Fibroblast of upper back skin (primary cell): ENCODE measurements at places on chromosomes 7 and 10.

DNA sequence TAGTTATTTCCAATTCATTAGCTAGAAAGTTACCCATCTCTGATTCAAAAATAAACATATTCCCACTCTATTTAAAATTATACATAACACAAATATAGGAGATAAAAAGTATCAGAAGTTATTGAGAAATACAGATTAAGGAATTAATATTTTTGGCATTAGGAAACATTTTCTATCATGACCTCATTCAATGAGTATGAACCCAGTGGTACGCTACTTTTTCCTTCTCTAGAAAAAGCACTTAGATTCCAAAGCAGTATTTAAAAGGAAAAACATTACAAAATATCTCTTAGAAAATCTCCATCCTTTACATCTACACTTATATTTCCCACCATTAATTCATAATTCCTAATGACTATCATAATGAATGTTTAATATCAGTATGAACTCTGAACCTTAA lies 240.6 kb upstream of the GNAI1 start:
- DNase-seq: peak; percentile 34

DNA sequence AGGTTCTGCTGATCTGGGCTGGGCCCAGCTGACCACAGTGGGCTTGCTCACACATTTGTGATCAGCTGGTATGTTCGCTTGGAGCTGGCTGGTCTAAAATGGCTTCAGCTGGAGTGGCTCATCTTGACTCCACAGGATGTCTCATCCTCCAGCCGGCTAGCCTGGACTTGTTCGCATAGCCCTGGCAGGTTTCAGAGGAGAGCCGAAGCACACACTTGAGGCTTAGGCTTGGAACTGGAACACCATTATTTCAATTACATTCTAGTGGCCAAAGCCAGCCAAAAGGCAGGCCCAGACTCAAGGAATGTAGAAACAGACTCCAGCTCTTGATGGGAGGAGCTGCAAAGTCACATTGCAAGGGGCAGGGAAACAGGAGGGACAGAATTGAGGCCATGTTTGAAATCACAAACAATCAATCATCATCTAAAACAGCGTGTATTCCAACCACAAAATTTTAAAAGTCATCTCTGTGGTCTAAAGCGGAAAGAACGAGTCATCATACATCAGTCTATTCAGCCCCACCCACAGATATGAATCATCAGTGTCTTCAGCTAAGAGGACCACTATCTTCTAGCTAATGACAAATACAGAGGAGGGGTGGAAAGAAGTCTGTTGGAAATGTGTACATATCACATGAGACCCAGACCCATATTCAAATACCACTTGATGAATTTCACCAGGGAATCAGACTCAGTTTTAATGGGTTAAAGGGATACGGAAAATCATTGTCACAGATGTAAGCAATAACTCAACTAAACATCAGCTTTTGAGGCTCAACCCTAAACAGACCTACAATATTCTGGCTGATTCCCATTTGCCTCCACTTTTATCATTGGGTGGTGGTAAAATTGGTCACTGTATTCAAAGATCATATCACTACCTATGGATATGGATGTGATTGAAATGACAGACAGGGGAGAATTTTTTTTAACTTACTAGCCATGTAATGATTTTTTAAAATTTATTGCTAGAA lies 139.0 kb upstream of the MKLN1 start:
- peak; percentile 99 for DNase-seq

DNA sequence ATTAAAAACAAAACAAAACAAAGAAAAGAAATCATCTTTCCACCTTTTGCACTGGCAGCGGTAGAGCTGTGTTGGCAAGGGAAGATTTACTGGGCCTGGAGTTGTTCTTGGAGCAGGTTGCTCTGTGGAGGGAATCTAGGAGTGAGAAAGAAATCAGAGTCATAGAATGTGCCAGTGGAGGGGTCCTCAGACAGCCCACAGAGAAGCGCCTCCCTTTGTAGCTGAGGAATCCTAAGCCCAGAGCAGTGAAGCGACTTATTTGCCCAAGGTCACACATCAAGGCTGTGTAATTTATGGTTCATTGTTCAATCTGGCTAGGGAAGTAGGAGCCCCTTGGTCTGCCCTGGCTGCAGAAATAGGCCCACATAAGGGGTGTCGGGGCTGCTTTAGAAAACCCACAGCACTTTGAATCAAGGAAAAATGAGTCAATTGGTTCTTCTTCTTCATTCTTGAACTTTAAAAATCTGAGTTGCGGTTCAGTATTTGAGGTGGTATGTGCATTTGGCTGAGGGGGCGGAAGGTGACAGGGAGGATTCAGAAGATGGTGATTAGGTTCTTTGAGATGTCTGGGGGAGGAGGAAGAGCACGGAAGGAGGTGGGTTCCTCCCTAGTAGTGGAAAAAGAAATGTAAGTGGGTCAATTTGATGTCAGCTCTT lies 253.7 kb downstream of the PTEN start:
- DNase-seq: no peak

- DNase-seq: peak; percentile 67
Measured at GRCh38 chr10:119769886-119770285, 44.0 kb downstream of the INPP5F start.

DNA sequence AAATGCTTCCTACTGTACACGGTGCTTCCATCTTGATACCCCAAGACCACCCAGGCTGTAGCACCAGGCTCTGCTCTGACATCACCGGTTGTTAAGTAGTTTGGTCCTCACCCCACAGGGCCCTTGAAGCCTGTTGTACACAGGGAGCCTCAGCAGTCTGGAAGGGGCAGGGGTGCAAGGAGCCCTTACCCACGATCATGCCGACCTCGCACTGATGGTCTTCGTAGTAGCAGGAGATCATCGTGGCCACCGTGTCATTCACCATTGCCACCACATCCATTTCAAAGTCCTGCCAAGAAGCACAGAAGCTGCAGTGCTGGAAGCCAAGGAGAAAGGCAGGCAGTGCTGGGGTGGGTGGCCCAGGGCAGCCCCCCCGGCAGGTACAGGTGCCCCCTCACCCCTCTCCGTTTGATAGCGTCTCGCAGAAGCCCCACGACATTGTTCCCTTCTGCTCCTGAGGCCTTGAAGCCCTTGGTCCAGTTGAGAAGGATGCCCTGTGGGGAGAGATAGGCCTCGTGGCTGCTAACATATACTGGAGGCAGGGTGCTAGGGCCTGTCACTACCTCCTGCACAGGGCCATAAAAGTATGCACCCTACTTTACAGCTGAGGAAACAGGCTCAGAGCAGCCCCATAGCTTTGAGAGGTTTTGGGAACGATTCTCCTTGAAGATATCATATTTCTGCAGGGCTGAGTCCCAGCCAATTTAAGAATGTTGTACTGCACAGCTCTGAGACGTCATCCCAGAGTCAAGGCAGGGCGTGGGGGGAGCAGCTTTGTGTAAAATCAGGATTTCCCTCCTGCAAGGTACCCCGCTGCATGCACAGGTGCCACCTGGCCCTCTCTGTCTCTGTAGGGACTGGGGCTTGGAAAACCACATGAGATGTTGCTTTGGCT lies 8.7 kb upstream of the MYL7 start:
- DNase-seq: no peak

DNA sequence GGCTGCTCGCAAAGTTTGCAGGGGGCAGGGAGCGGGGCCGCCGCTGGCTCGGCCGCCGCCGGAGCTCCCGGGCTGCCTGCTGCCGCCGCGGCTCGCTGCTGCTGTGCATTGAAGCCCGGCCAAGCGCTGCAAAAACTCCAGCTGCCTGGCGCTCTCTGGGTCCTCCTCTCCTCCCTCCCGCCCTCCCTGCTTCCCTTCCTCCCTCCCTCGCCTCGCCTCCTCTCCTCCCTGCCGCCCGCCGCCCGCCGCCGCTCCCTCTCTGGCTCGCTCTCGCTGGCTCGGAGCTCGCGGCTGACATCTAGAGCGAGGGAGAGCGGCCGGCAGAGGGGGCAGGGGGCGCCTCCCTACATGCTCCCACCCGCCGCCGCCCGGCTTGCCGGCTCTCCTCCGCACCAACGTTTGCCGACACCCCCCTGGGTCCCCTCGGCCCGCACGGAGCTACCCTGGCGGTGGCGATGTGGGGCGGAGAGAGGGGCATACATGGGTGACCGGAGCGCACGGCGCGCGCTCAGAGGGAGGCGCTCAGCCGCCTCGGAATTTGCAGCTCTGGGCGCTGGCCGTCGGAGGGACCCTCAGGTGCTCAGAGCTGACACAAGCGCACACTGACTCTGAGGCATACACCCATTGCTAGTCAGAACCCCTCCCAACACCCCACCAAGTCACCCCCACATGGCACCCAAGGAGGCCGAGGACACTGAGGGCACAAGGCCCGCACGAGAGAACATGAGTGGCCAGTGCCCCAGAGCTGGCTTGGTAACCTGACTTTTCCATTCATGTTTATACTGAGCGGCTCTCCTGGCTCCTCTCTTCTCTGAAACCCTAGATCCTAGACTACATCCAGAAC lies 1.2 kb upstream of the PLXNA4 start:
- peak; percentile 78 for DNase-seq

DNA sequence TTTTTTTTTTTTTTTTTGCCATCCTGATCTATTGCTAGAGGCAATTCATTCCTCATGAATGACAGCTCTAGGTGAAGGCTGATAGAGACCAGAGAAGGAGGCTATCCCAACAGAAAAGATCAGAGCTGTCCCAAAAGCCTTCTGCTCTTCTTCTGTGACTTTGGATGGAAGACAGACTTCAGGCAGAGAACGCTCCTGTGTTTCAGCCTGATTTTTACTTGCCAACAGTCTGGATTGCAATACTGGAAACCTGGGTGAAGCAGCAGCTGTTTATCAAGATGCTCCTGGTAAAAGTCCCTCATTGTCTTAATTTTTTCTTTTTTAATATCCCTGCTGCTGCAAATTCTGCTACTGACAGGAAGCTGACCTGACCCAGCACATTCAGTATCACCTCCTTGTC lies 219.5 kb downstream of the CCDC3 start:
- DNase-seq: no peak

GRCh38 chr7:44147026-44147991 lies 6.2 kb upstream of the MYL7 start:
- DNase-seq: peak; percentile 24

DNA sequence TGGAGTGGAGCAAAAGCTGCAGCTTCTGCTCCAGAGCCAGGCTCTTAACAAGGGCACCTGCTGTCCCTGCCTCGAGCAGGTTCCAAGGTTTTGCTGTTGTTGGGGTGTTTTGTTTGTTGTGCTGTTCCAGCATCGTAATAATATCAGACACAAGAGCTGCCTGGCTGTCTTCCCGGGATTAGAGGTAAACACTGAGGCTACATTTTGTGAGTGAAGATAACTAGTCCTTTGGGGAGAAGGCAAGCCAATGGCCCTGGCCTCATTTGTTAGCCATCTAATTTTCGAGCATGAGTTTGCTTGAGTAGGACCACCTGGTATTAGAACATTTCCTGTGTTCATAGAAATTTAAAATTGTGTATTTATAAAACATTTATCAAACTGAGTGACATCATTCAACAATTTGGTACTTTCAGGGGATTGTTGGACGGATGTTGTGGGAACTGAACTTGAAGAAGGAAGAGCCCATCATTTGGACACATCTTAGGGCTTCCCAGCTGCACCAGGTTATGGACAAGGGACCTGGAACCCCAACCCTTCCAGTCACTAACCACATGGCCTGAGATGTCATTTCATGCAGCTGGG lies 555.0 kb downstream of the TNS3 start:
- DNase-seq: no peak

DNA sequence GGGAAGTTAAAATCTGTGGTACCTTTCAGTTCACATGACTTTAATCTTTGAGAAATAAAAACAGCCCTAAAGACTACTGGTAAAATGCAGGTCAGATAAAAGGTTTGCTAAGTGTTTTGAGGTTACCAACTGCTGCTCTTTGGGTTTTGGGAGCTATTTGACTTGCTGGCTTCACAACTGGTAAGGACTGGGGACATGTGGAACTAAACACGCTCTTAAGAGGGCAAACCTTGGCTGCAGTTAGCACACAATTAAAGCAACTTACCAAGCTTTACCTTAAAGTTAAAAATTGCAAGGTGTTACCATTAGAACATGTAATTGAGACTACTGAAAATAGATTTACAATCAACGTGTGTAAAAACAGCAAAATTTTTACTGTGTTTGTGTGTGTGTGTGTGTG lies 220.2 kb downstream of the PHF14 start:
- DNase-seq: no peak

GRCh38 chr10:103933557-103934121 lies 15.7 kb upstream of the STN1 start:
- no peak for DNase-seq

DNA sequence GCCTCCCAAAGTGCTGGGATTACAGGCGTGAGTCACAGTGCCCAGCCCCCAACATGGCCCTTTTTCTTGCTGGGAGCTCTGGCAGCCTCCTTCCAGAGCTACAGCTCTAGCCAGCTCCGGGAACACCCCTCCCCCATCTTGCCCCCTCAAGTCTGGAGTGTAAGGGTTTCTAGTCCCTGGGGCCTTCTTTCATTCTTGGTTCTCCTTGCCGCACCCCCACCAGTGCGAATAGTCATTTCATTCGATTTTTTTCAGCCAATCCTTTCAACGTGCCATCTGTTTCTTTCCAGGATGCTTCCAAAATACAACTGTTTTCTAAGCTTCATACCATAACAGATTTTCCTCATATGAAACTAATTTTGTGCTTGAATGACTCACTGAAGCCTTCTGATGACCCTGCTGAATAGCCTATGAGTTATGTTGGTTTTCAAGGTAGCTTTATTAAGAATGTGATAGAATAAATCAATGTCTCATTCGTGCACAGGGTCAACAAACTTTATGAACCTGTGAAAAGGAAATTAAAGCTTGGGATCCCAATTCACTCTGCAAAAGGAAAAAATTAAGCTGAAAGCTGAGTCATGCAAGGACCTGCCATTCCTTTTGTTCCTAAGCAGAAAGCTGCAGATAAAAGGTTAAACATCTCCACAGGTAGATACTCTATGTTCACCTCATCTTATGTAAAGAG lies 38.6 kb downstream of the CDC14C start:
- peak; percentile 93 for DNase-seq

GRCh38 chr10:121865554-121865953 lies 62.3 kb downstream of the ATE1 start:
- no peak for DNase-seq

DNA sequence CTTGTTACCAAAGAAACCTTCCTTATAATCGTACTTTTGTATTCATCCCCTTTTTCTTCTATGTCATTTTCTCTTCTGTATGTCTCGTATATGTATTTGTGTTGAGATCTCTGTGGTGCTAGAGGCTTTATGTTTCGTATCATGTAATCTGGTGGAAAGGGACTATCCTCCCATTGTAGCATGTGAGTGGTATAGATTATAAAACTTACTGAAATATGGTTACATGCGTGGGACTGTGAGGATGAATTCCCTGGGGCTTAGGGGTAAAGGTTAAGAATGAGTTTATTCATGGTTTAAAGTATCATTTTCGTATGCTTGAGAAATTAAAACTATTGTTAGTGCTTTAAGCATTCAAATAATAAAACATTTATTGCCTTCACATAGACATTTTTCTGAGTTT lies 141.9 kb downstream of the ANKRD7 start:
- no peak for DNase-seq

GRCh38 chr10:33412241-33412640 lies 77.8 kb upstream of the NRP1 start:
- no peak for DNase-seq

- no peak for DNase-seq
Measured at GRCh38 chr7:151660141-151660540, 140.4 kb upstream of the RHEB start.

- DNase-seq: peak; percentile 29
Measured at GRCh38 chr10:47457528-47457820, 26.4 kb downstream of the ANXA8 start.

- DNase-seq: no peak
Measured at GRCh38 chr10:13943735-13944398, 357.1 kb downstream of the PRPF18 start.
